Smooth muscle cell of the brain vasculature (primary cell): ENCODE measurements at places on chromosomes 16 and 17.

DNA sequence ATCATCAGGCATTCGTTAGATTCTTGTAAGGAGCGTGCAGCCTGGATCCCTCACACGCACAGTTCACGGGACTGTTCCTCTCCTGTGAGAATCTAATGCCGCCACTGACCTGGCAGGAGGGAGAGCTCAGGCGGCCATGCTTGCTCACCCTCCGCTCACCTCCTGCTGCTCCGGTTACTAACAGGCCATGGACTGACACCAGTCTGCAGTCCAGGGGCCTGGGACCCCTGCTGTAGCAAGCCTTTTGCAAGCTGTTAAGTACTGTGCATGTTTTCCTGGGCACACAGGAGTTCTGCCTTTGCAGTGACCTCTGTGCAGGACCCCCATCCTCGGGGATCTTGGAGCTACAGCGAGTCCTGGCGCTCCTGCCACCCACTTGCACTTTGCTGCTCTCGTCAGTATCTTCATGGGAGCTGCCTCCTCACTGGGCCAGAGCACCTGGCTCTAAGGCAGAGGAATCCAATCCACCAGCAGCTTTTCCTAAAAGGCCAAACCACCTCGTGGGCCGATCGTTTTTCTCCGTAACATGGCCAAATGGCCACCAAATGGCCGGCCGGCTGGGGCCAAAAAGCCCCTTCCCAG, 230.6 kb downstream of the FOXL1 start:
- DNase-seq: no peak

- DNase-seq: no peak
Measured at GRCh38 chr16:27973678-27974077, 89.8 kb downstream of the GSG1L start.

GRCh38 chr17:48928876-48929811, 15.5 kb downstream of the SNF8 start:
- no peak for DNase-seq

GRCh38 chr16:71472051-71472450, 10.0 kb upstream of the ZNF23 start:
- no peak for DNase-seq

DNA sequence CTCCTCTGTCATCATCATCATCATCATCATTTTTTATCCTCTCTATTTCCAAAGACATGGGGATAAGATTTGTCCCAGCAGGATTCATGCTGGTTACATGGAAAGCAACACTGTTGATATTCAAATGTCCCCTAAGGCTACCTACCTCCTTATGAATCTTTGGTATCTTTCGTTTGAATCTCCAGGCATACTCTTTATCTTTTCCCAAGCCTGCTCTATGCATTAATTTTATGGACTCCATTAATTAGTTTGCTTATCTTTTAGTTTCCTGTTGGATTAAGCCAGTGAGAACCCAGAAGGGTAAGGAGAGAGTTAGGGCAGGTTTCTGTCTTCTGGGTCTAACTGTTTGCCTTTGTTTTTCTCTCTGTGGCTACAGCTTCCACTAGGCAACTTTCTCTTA, 129.6 kb upstream of the GOT2 start:
- DNase-seq: no peak

DNA sequence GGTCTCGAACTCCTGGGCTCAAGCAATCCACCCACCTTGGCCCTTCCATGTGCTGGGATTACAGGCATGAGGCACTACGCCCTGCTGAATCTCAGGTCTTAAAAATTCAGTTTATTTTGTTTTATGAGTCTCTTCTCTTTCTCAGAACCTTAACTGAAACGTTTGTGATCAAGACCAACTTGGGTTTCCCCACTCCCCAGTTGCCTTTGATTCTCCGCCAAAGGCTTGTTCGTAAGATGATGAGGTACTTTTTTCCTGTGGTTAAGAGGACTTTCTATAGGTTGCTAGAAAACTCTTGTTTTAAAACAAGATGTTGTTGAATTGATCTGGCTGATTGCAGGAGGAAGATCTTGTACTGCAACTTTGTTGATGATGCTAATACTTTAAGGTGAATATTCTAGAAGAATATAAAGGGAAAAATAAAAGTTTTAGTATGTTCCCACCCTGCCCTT, 11.7 kb downstream of the ABCC1 start:
- DNase-seq: no peak

DNA sequence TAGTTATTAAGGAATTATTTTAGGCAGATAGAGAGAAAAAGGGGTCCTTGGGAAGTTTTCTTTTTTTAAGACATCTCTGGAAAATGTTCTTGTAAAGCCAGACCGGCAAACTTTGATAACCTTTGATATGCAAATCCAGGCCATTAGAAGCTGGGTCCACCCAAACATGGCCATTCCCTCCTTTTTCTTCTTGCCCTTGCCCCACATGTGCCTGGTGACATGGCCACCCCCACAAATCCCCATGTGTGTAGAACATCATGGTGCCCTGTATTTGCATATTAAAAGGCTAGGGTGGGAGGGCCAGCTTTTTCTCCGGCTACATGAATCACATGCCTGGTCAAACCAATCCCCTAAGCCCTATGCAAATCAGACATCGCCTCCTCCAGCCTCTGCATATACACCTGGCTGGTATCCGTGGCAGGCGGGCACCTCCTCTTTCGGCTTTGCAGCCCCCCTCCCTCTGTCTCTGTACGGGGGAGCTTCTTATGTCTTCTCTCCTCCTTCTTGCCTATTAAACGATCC, 43.9 kb upstream of the LYRM9 start:
- no peak for DNase-seq

DNA sequence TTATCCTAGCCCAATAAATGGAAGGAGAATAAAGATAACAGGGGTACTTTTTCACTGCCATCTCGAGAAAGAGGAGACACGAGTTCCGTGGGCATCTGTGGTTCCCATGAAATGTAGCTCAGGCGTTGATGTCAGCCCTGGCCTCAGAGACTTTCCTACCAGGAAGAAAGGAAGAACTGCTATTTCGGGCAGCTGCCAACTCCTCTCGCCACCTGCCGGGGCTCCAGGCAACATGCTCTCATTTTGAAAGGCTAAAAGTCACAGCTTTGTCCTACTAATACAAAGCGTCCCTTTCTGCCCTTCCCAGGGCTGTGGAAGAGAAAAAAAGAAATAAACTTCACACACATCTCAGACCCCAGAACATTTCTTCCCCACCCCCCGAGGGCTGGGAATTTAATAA, 65.8 kb downstream of the DHRS7C start:
- DNase-seq: no peak

DNA sequence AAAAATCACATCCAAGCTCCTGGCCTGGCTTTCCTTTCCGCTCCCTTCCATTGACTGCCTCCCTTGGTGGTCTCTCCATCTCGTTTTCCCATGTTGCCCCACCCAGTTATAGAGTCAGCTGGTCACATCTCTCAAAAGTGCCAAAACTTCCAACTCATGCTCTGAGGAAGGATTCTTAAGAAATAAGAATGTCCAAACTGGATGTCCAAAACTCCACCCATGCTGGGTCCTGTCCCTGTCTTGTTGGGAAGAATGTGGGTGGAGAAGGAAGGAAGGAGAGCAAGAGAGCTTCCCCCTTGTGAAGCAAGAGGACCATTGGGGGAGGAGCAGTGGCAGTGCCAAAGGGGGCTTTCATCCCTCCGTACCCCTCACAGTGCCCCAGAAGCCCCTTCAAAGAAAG, 44.6 kb upstream of the MAP3K14 start:
- no peak for DNase-seq
